ENCODE measurements at places on chromosomes 2 and 18. TPM values are rescaled to one million over a fixed set of nuclear protein-coding genes. Genes with fewer than 3 reads are reported as not detected.

CHST9 gene
- not detected for total RNA-seq

ABCG8 gene
- not detected for total RNA-seq

FEV gene
- total RNA-seq: not detected

KCNE4 gene
- total RNA-seq: not detected

CCL20 gene
- total RNA-seq: not detected

SCN7A gene
- not detected for total RNA-seq

C2orf66 gene
- total RNA-seq: 0.17 TPM

CCBE1 gene
- total RNA-seq: not detected

GCG gene
- total RNA-seq: not detected

NDUFV2 gene
- 166 TPM for total RNA-seq

POTEF gene
- total RNA-seq: not detected

DNA sequence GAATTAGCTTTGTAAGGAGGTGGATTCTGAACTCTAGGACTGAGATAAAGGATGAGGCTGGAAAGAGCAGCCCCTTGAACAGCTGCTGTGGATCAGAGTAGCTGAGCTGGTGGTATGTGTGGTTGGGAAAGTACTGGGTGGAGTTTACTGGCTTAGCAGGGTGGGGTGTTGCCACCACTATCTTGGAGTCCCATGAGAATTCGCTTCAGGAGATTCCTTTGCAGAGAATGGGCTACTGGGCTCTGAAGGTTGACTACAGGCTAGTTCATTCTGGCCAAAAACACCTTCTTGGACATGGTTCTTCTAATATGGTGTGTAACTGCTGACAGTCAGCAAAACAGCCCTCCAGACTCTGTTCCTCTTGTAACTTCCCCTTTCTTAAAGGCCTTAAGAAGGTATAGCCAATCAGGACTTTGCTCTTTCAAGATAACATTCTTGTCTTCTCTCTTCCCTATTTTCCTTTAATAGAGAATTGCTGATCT, 52.7 kb downstream of the TET3 start:
- peaks cover 6% of the 10 kb centered on the region for H3K36me3 ChIP-seq
- DNase-seq: no peak
- peaks cover 47% of the 10 kb centered on the region for H3K4me1 ChIP-seq

GRCh38 chr2:74379851-74380789, at the start of gene DCTN1:
DCTN1 (minus strand) TSS chr2:74380311; CDS start chr2:74380037, 274 bp downstream.
- H3K4me3 ChIP-seq: peak within 1 kb of the TSS; percentile 15
- peaks cover 38% of the 10 kb centered on the region for H3K4me1 ChIP-seq
- H3K27me3 ChIP-seq: no peaks in the 10 kb centered on the region
- H3K27ac ChIP-seq: peak within 1 kb of the TSS; percentile 35

- H3K27me3 ChIP-seq: peaks cover 27% of the 10 kb centered on the region
- no peaks in the 10 kb centered on the region for H3K4me1 ChIP-seq
- no peak for DNase-seq
- H3K4me3 ChIP-seq: no peak overlapping the region
- H3K36me3 ChIP-seq: no peaks in the 10 kb centered on the region
These were observed 29.0 kb upstream of the CFAP36 start for GRCh38 chr2:55490554-55490953.

- H3K4me3 ChIP-seq: no peak overlapping the region
- H3K4me1 ChIP-seq: peaks cover 10% of the 10 kb centered on the region
- peaks cover 2% of the 10 kb centered on the region for H3K36me3 ChIP-seq
- H3K27ac ChIP-seq: no peak overlapping the region
- H3K27me3 ChIP-seq: peaks cover 11% of the 10 kb centered on the region
These were observed 7.3 kb upstream of the PRLH start for GRCh38 chr2:237558961-237559641.

DNA sequence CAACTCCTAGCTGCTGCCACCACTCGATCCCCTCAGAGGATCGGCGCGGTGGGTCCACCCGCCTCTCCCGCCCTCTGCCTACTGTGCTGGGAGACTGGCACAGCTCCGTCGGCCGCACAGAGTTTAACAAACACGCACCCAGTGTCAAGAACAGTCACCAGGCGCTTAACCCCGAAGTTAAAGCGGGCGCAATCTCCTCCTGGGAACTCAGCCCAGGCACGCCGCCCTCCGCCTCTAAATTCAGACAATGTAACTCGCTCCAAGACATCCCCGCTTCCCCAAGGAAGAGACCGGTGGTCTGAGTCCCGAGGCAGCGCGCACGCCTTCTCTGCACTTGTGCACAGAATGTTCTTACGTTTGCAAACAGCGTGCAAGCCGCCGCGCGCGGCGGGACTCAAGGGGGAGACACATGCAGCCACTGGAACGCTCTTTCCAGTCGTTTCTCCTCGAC, 533 bp downstream of the CXCR4 start:
- DNase-seq: no peak
- peaks cover 44% of the 10 kb centered on the region for H3K36me3 ChIP-seq
- peak overlapping the region; percentile 98 for H3K4me3 ChIP-seq
- peak overlapping the region; percentile 99 for H3K27ac ChIP-seq
- H3K4me1 ChIP-seq: peaks cover 46% of the 10 kb centered on the region

DNA sequence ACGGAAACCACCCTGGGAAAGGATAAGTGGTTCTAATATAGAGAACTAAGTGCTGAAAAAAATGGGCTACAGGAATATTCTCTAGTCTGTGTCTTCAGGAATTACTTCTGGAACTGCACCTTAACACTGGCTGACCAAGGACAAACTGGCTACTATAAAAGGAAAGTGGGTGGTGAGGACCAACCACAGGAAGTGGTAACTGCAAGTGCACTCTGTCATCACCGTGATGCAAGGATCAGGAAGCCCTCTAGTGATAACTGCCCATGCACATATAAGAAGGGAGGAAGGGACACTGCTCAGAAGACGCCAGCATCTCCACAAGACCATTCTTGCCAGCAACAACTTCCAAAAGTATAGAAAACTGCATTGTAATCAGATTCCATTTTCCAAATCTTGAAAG, 424.4 kb upstream of the RGPD4 start:
- no peaks in the 10 kb centered on the region for H3K27me3 ChIP-seq
- no peak overlapping the region for H3K27ac ChIP-seq

DNA sequence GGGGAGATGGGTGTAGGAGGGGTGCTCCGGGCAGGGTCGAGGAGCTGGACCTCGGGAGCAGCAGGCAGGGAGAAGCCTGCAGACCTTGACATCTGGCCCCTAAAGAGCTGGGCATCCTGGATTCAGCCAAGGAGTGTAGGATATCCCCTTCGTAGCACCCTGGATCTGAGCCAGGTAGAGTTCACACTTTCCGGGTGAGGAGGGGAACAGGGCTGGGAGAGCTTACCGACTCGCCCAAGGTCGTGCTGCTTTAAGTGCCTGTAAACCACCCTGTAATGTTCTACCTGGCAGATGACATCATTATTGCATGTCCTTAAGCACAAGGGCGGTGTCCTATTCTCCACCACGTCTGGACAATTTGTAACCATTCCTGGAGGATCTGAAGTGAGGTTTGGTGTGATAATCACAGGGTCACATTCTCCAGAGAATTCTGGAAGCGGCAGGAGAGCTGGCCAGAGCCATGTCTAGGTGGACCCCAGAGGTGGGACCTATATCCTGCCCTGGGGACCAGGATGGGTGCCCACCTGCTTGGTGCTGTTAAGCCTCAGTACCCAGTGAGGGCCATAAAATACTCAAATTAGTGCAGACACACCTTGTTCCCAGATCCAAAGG, 14.6 kb downstream of the ITM2C start:
- H3K27ac ChIP-seq: peak overlapping the region; percentile 75
- DNase-seq: no peak
- no peak overlapping the region for H3K4me3 ChIP-seq
- peaks cover 42% of the 10 kb centered on the region for H3K36me3 ChIP-seq
- H3K27me3 ChIP-seq: no peaks in the 10 kb centered on the region

GRCh38 chr18:3067165-3067661, 54.3 kb upstream of the LPIN2 start:
- peak overlapping the region; percentile 72 for H3K4me3 ChIP-seq
- H3K36me3 ChIP-seq: no peaks in the 10 kb centered on the region
- DNase-seq: no peak
- peaks cover 44% of the 10 kb centered on the region for H3K4me1 ChIP-seq
- peak overlapping the region; percentile 72 for H3K27ac ChIP-seq
- no peaks in the 10 kb centered on the region for H3K27me3 ChIP-seq

DNA sequence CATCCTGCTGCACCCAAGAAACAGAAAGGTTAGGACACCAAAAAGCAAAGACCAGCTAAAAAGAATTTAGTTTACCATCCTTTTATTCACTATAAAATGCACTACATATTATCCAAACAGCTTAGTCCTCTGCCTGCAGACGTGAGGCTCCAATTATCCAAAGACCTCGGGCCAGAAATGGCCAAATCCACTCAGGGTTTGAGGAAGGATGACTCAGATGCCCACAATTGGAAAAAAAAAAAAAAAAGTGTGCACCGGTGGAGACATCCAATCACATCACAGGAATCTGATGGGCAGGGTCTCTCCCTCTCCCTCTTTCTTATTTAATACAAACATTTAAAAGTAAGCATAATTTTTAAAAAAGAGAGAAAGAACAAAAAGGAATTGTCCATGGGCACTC, 65.7 kb downstream of the TRABD2A start:
- H3K27me3 ChIP-seq: no peaks in the 10 kb centered on the region
- peaks cover 14% of the 10 kb centered on the region for H3K36me3 ChIP-seq
- peaks cover 28% of the 10 kb centered on the region for H3K4me1 ChIP-seq
- no peak for DNase-seq
- H3K4me3 ChIP-seq: no peak overlapping the region

DNA sequence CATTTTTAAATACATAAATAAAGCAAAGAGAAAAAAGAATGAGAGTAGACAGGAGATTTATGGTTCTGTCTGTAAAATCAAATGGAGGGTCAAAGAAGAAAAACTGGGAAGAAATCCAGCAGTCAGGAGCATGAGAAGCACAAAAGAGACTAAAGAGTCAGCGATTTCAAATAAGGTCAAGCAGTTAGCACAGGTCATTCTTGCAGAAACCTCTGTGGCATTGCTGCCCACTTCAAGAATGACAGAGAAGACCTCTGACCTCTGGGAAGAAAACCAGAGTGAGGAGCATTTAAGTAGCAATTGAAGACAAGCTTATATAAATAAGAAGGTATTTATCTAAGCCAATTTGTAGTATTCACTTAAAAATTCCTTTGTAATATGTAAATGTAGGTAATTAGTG, 172.0 kb upstream of the SPOPL start:
- no peaks in the 10 kb centered on the region for H3K27me3 ChIP-seq
- DNase-seq: no peak
- H3K27ac ChIP-seq: no peak overlapping the region
- H3K4me1 ChIP-seq: no peaks in the 10 kb centered on the region
- no peak overlapping the region for H3K4me3 ChIP-seq

DNA sequence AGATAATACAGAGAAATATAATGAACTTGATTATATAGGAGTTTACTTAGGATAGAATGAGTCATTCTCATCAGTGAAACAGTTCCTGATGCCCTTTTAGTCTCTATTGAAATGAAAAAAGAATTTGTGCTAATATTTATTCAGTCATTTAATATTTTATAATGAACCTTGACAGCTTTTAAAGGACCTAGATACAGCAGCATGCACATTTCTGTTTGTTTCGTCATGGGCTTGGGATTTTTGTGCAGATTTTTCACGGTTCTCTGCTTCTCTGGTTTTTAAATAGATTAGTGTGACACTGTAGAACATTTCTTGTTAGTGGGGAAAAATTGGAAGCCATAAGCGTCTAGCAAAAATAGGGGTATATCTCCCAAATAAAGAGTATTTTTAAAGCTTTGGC, 60.7 kb downstream of the NABP1 start:
- peaks cover 35% of the 10 kb centered on the region for H3K27me3 ChIP-seq
- H3K36me3 ChIP-seq: no peaks in the 10 kb centered on the region
- H3K4me3 ChIP-seq: no peak overlapping the region
- H3K4me1 ChIP-seq: peaks cover 13% of the 10 kb centered on the region

DNA sequence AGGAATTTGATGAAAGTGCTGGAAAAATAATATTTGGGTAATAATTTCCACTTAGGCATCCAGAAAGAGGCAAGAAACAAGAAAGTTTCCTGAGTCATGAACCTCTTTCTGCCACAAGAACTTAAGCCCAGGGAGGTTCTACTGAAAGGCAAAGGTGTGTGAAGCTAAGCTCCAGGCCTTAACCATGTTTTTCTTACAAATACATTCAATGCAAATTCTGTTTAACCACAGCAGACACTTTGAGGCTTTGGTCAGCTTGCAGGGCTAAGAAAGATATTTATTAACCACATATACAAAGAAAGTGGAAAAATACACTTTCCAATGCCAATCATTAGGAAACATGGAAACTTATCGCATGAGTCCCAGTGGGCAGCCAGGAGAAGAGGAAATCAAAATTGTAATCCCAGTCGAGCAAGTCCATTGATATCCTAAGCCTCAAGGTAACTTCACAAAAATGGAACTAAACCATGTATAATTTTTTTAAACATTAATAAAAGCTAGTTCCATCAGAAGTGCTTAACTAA, 68.3 kb downstream of the PIEZO2 start:
- H3K27me3 ChIP-seq: no peaks in the 10 kb centered on the region
- DNase-seq: no peak
- H3K4me1 ChIP-seq: no peaks in the 10 kb centered on the region
- H3K4me3 ChIP-seq: no peak overlapping the region

- H3K4me1 ChIP-seq: no peaks in the 10 kb centered on the region
- H3K27me3 ChIP-seq: no peaks in the 10 kb centered on the region
- no peak for DNase-seq
- H3K27ac ChIP-seq: no peak overlapping the region
These were observed 5.9 kb downstream of the SERPINB11 start for GRCh38 chr18:63708650-63709049.

DNA sequence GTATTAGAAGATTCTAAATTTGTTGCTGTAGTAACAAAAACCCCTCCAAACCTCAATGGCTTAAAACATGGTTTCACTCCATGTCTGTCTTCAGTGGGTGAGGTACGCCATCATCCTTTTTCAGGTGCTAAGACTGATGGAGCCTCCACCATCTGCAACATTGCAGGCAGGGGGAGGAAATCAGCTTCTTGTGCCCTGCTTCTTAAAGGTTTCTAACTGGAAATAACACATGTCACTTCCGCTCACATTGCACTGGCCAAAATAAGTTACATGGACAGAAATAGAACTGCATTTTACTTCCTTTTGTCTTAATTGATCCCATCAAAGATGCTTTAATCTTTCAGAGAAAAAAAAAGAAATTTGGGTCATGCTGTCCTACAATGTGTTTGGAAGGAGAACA, 94.1 kb downstream of the GALNT3 start:
- peaks cover 7% of the 10 kb centered on the region for H3K27me3 ChIP-seq
- no peaks in the 10 kb centered on the region for H3K4me1 ChIP-seq
- DNase-seq: no peak
- H3K4me3 ChIP-seq: no peak overlapping the region

- peaks cover 43% of the 10 kb centered on the region for H3K27me3 ChIP-seq
- no peaks in the 10 kb centered on the region for H3K4me1 ChIP-seq
- no peak overlapping the region for H3K27ac ChIP-seq
These were observed 8.3 kb upstream of the RHOB start for GRCh38 chr2:20438334-20439192.

DNA sequence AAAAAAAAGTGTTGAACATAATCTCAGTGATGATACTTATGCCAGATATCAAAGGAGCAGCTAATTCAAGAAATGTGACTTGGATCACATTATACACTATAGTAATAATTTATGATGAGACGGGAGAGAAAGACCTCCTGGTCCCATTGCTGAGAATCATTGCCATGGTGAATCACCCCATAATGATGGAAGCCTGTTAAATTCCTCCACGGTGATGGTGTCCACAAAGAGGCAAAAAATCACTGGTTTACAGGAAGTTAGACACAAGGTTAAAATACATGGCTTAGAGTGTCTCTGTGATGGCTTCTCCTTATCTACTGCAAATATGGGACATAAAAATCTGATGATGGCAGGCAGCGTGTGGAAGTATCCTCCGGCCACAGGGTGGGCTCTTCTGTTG, 210.0 kb downstream of the CDH2 start:
- no peaks in the 10 kb centered on the region for H3K36me3 ChIP-seq
- no peak for DNase-seq
- no peak overlapping the region for H3K4me3 ChIP-seq
- H3K4me1 ChIP-seq: no peaks in the 10 kb centered on the region
- H3K27ac ChIP-seq: no peak overlapping the region
- H3K27me3 ChIP-seq: no peaks in the 10 kb centered on the region
